Kidney epithelial cell (primary cell): ENCODE measurements at places on chromosomes 7 and 10.

DNA sequence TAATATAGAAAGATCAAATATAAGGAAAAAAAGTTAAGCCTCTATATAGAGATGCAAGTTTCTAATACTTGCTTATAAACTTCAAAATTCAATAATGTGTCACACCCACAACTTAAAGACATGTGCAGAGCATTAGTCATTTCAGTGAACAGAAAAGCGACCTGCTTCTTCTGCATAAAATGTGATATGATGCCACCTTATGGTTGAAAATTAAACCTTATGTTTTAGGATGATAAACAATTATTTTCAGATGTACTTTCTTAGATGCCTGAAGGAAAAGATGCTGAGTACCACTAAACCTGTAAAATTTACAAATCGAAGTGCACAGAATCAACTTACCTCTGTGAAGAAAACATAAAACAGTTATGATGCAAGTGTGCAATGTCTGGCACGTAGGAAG, 96.0 kb downstream of the MTERF1 start:
- DNase-seq, result peak; percentile 9

DNA sequence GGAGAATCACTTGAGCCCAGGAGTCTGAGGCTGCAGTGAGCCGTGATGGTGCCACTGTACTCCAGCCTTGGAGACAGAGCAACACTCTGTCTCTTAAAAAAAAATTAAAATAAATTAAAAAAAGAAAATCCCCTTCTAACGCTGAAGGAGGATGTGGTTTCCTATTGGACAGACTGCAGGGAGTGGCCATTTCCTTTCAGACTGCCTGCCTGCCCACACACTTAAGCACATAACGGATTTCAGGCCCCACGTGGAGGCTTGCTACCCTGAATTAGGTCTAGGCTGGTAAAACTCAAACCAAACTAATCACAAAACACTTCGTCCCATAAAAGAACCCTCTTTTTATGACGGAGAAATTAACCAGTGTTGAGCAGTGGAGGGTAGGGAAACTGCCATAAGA, 34.0 kb downstream of the GATA3 start:
- no peak for DNase-seq

- no peak for DNase-seq
Observed at GRCh38 chr7:141495057-141495456, 56.2 kb upstream of the AGK start.

GRCh38 chr10:28676968-28677887, at the start of gene BAMBI:
TSS of gene BAMBI (plus strand) at chr10:28677521. CDS start at chr10:28677898, 377 bp downstream.
- DNase-seq, result peak; percentile 62

GRCh38 chr10:71338728-71339495, 19.9 kb downstream of the SLC29A3 start:
- DNase-seq, result no peak
